ENCODE measurements at places on chromosomes 3 and 15.
A peak's percentile ranks its signal among the peaks of the same experiment; 100 is the strongest.

DNA sequence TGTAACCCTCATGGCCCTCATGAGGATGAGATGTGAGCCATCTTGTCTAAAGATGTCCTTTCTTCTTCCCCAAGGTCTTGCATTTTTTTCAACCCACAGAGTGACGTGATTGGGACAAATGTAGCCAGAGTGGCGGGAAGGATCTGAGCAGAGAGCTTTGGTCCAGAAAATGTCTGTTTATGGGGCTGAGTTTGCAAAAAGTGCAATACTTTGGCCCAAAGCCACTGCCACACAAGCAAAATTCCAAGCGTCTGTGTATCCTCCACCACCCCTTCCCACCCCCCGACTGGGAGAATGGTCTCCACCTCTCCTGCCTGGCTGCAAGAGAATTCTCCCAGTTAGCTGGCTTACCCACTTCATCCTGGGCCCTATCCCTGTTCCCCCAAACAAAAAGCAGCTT lies 246.9 kb upstream of the LRIG1 start:
- no peak for DNase-seq

GRCh38 chr15:70557521-70558258 lies 205.7 kb downstream of the UACA start:
- DNase-seq: no peak

- DNase-seq: no peak
Measured at GRCh38 chr3:150737874-150738679, 24.9 kb downstream of the SIAH2 start.

DNA sequence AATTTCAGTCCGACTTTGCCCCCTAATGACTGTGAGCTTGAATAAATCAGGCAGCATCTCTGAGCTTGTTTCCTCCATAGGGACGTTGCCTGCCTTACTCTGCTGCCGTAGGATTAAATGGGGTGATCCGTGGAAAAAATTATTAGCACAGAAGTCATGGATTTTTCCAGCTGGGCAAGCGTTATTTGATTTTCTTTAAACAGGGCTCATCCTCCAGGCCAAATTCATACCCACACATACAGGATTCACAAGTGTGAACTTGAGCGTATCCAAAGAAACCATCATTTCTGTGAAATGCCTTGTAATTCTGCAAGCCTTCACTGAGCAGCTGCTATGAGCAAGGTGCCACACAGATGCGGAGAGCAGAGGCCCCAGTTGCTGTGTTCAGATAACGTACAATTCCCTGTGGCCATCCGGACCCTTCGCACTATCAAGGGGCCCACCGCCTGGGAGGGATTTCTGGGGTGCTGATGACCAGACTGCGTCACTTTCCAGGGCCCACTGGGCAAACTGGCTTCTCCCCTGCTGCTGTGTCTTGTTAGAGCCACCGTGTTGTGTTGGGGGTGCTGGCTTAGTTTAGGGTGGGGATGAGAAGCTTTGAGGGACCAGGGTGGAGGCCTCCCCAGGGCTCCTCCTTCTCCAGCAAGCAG lies 61.4 kb downstream of the MGLL start:
- DNase-seq: no peak

DNA sequence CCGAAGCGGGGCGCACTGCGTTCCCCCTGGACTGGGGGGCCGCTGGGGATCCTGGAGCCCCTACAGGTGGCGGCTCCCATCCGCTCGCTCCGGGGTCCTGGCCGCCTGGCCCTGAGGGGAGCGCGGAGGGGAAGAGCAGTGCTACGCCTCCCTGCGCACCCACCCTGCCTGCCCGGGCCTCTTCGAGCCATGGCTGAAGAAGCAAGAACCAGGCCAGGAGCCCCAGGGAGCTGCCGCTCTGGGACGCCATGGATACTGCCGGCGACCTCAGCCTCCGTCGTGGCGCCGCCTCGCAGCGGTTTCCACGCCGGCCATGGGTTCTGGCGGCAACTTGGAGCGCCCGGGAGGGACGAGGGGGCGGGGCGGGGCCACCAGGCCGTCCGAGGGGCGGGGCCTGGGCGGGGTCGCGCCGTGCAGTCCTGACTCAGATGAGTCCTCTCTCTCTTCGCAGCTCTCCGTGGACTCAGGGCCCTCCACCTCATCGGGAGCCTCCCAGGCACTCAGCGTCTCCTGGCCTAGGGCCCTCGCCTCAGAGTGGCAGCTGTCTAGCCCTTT lies 50.9 kb downstream of the MYL3 start:
- peak; percentile 62 for DNase-seq

DNA sequence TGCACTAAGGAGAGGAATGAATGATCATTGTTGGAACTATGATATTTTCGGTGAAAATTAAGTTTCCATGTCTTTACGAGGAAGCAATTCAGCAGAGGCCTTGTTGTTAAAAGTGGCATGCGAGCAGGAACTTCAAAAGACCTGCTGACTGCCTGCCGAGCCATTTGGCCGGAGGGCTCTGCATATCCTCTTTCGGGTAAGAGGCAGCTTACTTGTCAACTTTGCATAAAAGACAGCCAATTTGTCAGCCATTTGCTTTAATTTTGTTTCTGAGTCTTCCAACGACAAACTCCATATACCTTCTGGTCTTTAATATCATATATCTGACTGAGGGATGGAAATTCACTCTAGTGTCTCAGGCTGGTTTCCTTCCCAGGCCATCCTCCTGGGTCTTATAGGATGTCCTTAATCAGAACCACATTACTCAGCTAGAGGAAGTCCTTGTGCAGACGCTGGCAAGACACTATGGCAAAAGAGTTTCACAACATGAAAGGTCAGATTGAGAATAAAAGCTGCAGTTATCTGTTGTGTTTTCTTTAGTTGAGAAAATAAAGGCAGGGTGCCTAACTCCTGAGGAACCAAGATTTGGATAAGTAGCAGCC lies 128.7 kb upstream of the WNT5A start:
- DNase-seq: no peak

DNA sequence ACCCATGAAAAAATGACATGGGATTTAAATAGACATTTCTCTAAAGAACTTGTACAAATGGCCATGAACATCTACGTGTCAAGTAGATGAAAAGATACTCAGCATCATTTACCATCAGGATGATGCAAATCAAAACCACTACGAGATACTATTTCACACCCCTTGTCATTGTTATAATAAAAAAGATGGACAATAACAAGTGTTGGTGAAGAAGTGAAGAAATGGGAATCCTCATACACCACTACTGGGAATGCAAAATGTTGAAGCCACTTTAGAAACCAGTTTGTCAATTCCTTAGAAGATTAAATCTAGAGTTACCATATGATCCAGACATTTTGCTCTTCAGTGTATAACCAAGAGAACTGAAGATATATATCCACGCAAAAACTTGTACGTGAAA lies 57.9 kb downstream of the TIMP4 start:
- DNase-seq: no peak

- DNase-seq: no peak
Measured at GRCh38 chr3:157607826-157608405, 104.7 kb upstream of the VEPH1 start.

DNA sequence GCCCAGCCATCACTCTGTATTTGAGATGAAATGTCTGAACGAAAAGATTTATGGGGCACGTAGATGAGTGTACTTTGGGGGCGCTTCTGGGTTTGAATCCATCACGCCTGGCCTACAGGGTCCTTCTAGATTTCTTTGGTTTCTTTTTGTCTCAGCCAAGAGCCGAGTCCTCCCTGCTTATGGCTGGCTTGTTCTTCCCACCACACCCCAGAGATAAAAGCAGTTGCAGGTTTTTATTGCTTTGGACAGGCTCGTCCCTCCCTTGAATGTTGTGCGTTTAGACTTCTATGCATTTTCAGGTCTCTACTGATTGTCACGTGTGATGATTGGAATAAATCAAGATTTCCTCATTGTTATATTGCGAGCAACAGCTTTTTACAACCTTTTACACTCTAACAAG lies 104.8 kb upstream of the CHRNA7 start:
- no peak for DNase-seq

GRCh38 chr3:34011171-34012101 lies 213.0 kb downstream of the PDCD6IP start:
- no peak for DNase-seq

DNA sequence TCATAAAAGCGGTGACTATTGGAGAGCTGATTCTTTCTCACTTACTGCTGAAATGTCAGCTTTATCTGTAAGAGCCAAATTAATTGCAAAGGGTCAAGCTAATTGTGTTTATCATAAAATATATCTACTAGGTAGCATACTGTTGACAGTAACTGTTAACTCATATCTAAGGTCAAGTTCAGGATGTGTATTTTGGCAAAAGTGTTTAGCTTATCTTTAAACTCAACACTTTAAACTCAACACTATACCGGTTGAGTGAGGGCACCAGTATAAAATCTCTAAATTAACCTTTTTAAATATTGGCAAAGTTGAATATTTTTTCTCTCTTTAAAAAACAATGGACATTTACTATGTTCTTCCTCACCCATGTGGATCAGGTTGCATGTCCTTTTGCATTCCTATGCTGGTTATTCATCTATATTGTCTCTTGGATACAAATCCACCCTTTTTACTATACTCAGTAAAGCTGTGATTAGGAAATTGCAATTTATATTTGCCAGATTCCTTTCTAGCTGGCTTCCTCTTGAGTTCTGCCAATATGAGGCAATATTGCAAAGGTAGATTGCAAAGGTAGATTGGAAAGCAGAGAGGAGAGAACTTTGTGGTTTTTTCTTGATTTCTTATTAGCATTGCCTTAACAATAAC lies 344.6 kb upstream of the DCBLD2 start:
- no peak for DNase-seq

- DNase-seq: no peak
Measured at GRCh38 chr3:139465636-139466035, 10.7 kb downstream of the RBP2 start.

GRCh38 chr3:134693804-134694203 lies 43.0 kb upstream of the KY start:
- no peak for DNase-seq

- no peak for DNase-seq
Measured at GRCh38 chr3:178434206-178434805, 101.9 kb upstream of the KCNMB2 start.

- no peak for DNase-seq
Measured at GRCh38 chr3:94968519-94968918, 905.7 kb downstream of the NSUN3 start.

DNA sequence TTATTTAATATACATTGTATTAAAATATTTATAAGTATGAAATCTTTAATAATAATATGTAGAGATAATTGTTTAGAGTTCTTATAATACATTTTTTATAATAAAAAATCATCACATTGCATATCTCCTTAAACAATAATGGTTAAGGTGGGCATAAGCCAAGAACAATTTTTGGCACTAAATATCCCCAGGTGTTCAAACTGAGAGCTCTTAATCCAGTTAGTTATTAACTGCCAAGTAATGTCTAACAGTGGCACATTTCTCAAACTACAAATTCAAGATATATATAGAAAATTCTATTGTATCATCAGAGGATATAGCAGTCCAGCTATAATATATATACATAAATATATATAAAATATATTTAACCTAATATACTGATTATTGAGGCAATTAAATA lies 680.8 kb downstream of the SI start:
- DNase-seq: no peak

GRCh38 chr15:25422021-25422420 lies 16.8 kb downstream of the UBE3A start:
- DNase-seq: no peak

DNA sequence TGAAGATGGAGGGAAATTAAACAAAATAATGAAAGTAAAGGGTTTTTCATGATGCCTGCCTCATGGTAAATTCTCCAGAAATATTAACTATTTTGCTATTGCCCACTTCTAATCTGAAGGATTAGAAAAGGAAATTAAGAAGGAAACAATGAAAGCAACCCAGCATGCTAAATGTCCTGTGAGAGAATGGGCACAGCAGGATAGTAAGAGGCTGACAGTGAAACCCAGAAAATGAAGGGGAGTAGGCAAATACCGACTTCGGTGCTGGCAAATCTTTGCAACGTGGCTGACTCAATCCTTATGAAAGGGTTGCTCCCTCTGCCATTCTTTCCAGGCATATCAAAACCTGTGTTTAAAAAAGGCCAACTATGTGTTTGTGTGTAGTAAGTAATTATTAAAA lies 147.5 kb upstream of the SYNPR start:
- no peak for DNase-seq

GRCh38 chr15:97995881-97996603 lies 35.5 kb downstream of the ARRDC4 start:
- DNase-seq: no peak

GRCh38 chr3:156373095-156373494 lies 181.8 kb downstream of the SSR3 start:
- DNase-seq: no peak
